ENCODE measurements at places on chromosomes 4 and X. TPM values are rescaled to one million over a fixed set of nuclear protein-coding genes. Genes with fewer than 3 reads are reported as not detected.

The TMPRSS11A gene
- total RNA-seq, result not detected

The AMBN gene
- total RNA-seq, result not detected

DNA sequence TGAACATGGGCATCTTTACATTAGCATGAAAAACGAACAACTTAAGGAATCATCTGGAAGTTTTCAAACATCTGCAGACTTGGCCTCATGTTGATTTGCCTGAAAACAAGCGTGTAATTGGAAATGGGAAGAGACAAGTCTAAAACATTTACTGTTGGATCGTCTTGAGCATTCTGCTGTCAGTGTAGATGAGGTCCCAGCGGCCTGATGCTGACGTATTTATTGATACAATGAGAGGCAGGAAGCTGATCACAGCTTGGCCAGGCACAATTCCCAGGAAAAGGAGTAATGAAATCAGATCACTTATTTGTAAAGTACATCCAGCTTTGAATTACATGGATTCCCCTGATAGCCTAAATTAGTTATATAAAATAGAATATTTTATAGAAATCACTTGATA is 210.6 kb downstream of the CLCN4 start:
- H3K27me3 ChIP-seq, result no peaks in the 10 kb centered on the region
- H3K4me1 ChIP-seq, result no peaks in the 10 kb centered on the region
- no peak overlapping the region for H3K27ac ChIP-seq
- no peaks in the 10 kb centered on the region for H3K36me3 ChIP-seq
- DNase-seq, result no peak
- H3K4me3 ChIP-seq, result no peak overlapping the region

The XAGE1B gene
- not detected for total RNA-seq

The MTMR1 gene
- 36.1 TPM for total RNA-seq

- no peak overlapping the region for H3K27ac ChIP-seq
- peak; percentile 35 for DNase-seq
- no peaks in the 10 kb centered on the region for H3K4me1 ChIP-seq
- H3K36me3 ChIP-seq, result no peaks in the 10 kb centered on the region
Measured at GRCh38 chr4:109998867-109999584, 86.3 kb downstream of the EGF start.

GRCh38 chrX:42269186-42269585 is 345.8 kb upstream of the CASK start:
- no peaks in the 10 kb centered on the region for H3K36me3 ChIP-seq
- no peak for DNase-seq
- no peaks in the 10 kb centered on the region for H3K4me1 ChIP-seq
- H3K27ac ChIP-seq, result no peak overlapping the region
- H3K27me3 ChIP-seq, result no peaks in the 10 kb centered on the region
- no peak overlapping the region for H3K4me3 ChIP-seq

- DNase-seq, result no peak
- H3K36me3 ChIP-seq, result no peaks in the 10 kb centered on the region
- no peak overlapping the region for H3K27ac ChIP-seq
Measured at GRCh38 chrX:11792461-11793421, 34.7 kb downstream of the MSL3 start.

GRCh38 chrX:53003111-53003510 is 44.8 kb upstream of the FAM156A start:
- no peak overlapping the region for H3K4me3 ChIP-seq
- DNase-seq, result no peak
- no peak overlapping the region for H3K27ac ChIP-seq
- H3K27me3 ChIP-seq, result no peaks in the 10 kb centered on the region

DNA sequence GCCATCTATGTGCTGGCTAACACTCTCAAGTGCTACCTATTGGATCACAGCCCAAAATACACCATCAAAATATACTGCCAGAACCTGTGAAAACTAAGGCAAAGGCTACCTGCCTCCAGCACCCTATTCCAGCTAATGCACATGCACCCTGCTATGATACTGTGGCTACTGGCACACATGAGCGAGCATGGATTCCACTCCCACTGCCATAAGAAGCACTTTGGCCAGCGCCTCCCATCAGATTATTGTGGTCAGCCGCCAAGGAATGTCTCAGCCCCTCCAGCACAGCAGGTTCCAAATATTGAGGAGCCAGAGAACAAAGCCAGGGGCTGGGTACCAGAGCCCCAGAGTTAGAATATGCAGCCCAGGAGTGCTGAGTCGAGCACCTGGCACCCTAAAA is 32.5 kb upstream of the TMPRSS11F start:
- no peaks in the 10 kb centered on the region for H3K4me1 ChIP-seq
- H3K27ac ChIP-seq, result no peak overlapping the region
- H3K36me3 ChIP-seq, result no peaks in the 10 kb centered on the region
- no peaks in the 10 kb centered on the region for H3K27me3 ChIP-seq
- H3K4me3 ChIP-seq, result no peak overlapping the region

GRCh38 chrX:132634521-132634920 is 145.7 kb upstream of the MBNL3 start:
- H3K4me3 ChIP-seq, result no peak overlapping the region
- no peak for DNase-seq
- no peaks in the 10 kb centered on the region for H3K4me1 ChIP-seq
- peaks cover under 1% of the 10 kb centered on the region for H3K27me3 ChIP-seq

The SPANXD gene
- total RNA-seq, result not detected
